ENCODE measurements at places on chromosomes 1 and 21.

DNA sequence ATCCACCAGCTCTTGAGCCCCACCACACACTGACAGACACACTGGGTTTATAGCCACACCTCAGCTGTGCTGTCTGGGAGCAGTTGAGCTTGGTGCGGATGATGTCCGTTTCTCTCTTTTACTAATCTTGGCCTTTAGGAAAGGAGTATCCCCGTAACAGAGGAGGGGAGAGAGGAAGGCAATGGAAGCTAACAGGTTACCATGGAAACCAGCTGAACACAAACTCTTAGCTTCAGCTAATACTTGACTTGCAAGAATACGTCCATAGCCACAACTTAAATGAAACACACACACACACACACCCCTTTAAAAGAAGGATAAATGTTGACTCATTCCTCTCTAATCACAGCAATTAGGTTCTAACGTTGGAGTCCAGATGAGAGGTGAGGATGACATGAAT lies 28.0 kb upstream of the LRRN2 start:
- no peak for DNase-seq

GRCh38 chr1:109910963-109911798 lies 532 bp downstream of the CSF1 start:
- no peak for DNase-seq

DNA sequence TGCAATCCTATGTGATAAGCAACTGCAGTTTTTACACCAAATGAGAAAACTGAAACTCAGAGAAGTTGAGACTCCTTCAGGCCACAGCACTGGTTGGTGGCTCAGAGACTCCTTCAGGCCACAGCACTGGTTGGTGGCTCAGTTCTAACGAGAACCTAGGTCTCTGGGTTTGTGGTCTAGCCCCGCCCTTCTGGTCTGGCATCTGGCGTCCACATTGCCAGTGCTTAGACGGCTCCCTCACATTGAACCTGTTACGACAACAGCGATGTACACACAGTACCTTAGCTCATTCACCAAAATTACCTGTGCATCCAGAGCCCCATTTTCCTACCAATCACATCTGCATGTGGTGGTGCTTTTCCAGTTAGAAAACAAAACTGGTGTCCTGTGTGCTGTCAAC lies 66.1 kb downstream of the NID1 start:
- DNase-seq = no peak

GRCh38 chr1:27622828-27623227 lies 12.2 kb downstream of the FGR start:
- DNase-seq = no peak

DNA sequence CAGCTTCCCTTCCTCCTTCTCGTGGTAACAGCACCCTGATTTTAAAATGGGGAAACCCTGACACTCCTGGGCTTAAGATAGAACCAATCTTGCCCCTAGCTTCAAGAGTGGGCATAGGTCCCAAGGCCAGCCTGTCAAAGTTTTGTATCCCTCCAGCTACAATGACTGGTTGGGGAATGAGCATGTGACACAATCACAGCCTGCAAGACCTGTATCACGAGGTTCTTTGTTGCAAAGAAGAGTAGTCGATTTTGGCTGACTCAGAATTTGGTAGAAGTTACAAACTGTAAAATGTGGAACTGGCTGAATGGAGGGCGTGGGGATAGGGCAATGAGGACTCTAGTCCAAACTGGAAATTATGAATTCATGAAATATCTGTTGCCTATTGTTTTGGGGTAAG lies 18.7 kb downstream of the CTSK start:
- DNase-seq = no peak

DNA sequence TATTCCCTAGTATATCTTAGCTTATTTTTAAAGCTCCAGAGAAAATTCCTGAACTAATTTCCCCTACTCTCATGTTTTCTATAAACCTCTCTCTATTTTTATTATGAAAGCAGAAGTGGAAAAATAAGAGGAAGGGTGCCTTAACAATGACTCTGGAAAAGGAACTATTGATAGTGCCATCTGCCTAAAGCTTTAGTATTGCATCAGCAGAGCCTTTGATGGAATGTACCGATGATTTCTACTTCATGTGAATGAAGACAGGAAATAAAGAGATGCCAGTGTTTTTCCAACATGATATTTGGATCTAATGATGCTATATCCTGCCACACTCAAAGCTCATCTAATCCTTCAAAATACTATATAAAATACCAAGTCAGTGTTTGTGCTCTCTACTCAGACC lies 35.1 kb downstream of the TNFSF18 start:
- no peak for DNase-seq

- no peak for DNase-seq
These were observed 65.5 kb downstream of the SCCPDH start for GRCh38 chr1:246789454-246790339.

Data from BJ (cell line).